ENCODE measurements at places on chromosomes 5 and 9.

GRCh38 chr5:36703245-36703860 is 96.9 kb downstream of the SLC1A3 start:
- peak; percentile 58 for DNase-seq
- H3K36me3 ChIP-seq, result no peaks in the 10 kb centered on the region
- peaks cover 6% of the 10 kb centered on the region for H3K4me1 ChIP-seq

DNA sequence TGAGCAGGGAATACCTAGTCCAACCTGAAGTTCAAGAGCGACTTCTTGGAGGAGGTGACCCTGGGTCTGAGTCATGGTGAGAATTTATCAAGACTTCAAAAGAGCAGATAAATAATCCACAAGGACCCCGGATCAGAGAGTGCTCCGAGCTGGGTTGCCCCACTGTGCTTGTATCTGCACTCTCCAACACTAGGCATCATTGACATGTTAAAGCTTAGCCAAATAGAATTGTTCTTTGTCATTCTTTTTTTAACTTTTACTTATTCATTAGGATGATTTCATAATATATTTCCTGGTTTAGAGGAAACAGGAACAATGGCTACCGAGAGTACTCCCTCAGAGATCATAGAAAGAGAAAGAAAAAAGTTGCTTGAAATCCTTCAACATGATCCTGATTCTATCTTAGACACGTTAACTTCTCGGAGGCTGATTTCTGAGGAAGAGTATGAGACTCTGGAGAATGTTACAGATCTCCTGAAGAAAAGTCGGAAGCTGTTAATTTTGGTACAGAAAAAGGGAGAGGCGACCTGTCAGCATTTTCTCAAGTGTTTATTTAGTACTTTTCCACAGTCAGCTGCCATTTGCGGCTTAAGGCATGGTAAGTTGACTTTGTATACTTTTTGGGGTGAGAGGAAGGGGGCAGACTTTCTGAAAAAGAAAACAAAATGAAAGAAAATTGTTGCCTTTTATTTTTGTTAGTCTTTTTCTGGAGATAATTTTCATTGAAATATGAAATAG is at the start of gene CARD6:
TSS of gene CARD6 (plus strand) at position 300 of the 738 bp plus-strand sequence. CDS start at position 316, 16 bp downstream.
- peak within 1 kb of the TSS; percentile 94 for H3K27ac ChIP-seq
- peak within 1 kb of the TSS; percentile 80 for H3K4me3 ChIP-seq
- H3K27me3 ChIP-seq, result no peaks in the 10 kb centered on the region
- H3K36me3 ChIP-seq, result peaks cover 9% of the 10 kb centered on the region

DNA sequence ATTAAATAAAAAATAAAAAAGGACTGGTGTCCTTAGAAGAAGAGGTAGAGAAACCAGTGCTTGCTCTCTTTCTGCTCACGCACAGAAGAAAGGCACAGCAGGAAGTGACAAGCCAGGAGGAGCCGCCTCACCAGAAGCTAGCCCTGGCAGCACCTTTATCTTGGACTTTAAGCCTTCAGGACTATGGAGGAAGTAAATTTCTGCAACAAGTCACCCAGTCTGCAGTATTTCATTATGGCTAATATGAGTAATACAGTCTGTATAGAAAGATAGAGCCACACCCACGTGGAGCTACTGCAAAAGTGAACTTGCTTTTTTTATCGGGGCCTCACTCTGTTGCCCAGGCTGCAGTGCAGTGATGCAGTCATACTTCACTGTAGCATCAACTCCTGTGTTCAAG is 68.4 kb downstream of the PDZD2 start:
- no peak overlapping the region for H3K4me3 ChIP-seq
- DNase-seq, result no peak
- peaks cover 24% of the 10 kb centered on the region for H3K27me3 ChIP-seq
- H3K4me1 ChIP-seq, result no peaks in the 10 kb centered on the region

DNA sequence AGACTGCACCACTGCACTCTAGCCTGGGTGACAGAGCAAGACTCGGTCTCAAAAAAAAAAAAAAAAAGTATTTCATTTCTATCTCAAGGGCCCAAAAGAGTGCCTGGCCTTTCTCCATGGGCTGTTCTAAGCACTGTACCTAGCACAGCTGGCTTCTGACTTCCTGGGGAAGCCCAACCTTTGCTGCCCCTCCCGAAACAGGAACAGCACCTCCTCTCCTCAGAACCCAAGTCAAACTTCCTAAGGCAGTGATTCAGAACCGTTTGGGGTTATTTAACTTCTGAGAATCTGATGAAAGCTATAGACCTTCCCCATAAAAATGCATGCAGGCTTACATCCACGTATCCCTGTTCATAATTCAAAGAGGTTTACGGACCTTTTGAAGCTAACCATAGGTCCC is 57.8 kb downstream of the NRG2 start:
- no peak overlapping the region for H3K4me3 ChIP-seq
- H3K4me1 ChIP-seq, result peaks cover 12% of the 10 kb centered on the region
- peak overlapping the region; percentile 78 for H3K27ac ChIP-seq
- H3K27me3 ChIP-seq, result peaks cover 22% of the 10 kb centered on the region
- DNase-seq, result no peak

GRCh38 chr5:39270225-39270848 is 51.0 kb upstream of the FYB1 start:
- no peaks in the 10 kb centered on the region for H3K27me3 ChIP-seq
- no peaks in the 10 kb centered on the region for H3K36me3 ChIP-seq
- no peak overlapping the region for H3K4me3 ChIP-seq
- no peak for DNase-seq

GRCh38 chr9:124480621-124480981 is 26.6 kb downstream of the NR5A1 start:
- H3K4me1 ChIP-seq, result peaks cover 4% of the 10 kb centered on the region
- H3K27me3 ChIP-seq, result peaks cover 22% of the 10 kb centered on the region

GRCh38 chr5:156815988-156816599 is 34.0 kb upstream of the PPP1R2B start:
- no peaks in the 10 kb centered on the region for H3K36me3 ChIP-seq
- no peak overlapping the region for H3K27ac ChIP-seq
- H3K27me3 ChIP-seq, result no peaks in the 10 kb centered on the region
- H3K4me3 ChIP-seq, result no peak overlapping the region
- DNase-seq, result peak; percentile 8

All from MCF 10A (cell line).